SK-N-MC (cell line): ENCODE measurements at places on chromosomes 12 and 14.
A peak's percentile ranks its signal among the peaks of the same experiment; 100 is the strongest.

DNA sequence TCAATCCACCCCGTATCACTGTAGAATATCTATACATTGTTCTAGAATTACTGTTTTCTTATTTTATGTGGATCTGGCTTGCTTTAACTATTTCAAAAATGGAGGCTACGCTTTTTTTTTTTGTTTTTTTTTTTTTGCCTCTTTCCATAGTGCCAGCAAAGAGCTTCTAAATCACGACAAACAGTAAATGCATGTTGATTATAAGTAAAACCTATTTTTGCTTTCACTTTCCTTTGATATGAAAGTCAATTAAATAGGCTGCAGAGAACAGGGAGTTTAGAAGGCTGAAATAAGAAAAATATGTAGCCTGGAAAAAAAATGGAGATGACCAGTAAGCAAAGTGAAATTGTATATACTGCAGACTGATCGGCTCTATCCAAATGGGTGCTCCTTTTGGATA, 112.3 kb upstream of the AMIGO2 start:
- no peak for DNase-seq

GRCh38 chr14:105495990-105496830, 5.2 kb downstream of the TEDC1 start:
- no peak for DNase-seq

- DNase-seq: no peak
Measured at GRCh38 chr14:72788972-72789728, 104.8 kb downstream of the DPF3 start.

DNA sequence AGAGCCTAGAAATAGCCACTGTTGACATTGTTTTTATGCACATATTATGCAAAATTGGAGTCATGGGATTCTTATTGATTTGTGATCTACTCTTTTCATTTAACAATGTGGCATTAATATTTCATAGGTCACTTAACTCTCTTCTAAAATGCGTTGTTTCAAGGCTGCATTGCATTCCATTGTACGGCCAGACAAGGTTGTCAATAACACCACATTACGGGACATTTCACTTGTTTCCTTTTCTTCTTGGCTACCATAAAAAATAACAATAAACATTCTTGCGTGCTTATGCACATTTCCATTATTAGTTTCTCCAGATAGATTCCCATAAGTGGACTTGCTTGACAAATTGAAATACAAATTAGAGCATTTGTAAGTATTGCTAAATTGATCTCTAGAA, 120.8 kb upstream of the TMCC3 start:
- no peak for DNase-seq

- DNase-seq: peak; percentile 30
Measured at GRCh38 chr12:2813214-2814185, 1.0 kb downstream of the ITFG2 start.

DNA sequence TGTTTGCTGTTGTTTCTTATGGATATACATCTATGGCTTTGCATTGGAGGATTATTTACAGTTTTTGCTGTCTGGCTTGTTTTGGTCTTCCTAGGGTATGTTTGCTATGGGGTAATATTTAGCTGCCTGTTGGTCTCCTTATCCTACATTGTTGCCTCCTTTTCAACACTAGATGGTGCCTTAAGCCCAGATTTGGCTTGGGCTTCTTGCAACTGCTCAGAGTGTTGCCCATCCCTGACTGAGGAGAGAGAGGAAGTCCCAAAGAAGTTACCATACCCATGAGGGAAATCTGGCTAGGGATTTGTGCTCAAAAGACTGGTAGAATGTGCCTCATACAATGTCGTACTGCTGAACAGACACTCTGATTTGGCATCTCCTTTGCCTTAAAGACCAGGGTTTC, 94.6 kb upstream of the MUCL1 start:
- DNase-seq: peak; percentile 42

- no peak for DNase-seq
Measured at GRCh38 chr14:24167469-24168114, 4.3 kb upstream of the REC8 start.

GRCh38 chr12:52867642-52868041, 18.8 kb upstream of the KRT78 start:
- no peak for DNase-seq

GRCh38 chr14:106518054-106518943, 991.9 kb downstream of the TMEM121 start:
- no peak for DNase-seq

DNA sequence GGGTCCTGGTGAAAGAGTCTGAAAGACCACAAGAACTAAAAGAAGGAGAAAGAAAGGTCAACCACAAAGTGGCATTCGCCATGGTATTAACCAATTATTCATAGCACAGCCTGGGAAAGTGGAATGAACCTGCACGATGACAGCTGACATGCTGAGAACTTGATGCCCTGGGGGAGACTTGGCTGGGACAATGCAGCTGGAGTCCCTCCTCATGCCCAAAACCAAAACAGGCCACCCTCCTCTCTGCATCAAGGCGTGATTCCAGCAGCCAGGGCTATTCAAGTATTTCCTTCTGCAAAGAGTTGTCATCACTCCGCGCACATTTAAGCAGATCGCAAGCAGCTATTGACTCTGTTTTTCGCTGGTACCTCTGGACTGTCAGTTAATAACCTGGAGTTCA, 167.1 kb upstream of the NOS1 start:
- no peak for DNase-seq

- DNase-seq: no peak
Measured at GRCh38 chr12:53941187-53941586, 2.6 kb downstream of the HOXC13 start.

GRCh38 chr14:80549141-80549540, 337.8 kb upstream of the DIO2 start:
- DNase-seq: no peak

GRCh38 chr14:55698051-55698450, 118.0 kb downstream of the KTN1 start:
- DNase-seq: no peak

DNA sequence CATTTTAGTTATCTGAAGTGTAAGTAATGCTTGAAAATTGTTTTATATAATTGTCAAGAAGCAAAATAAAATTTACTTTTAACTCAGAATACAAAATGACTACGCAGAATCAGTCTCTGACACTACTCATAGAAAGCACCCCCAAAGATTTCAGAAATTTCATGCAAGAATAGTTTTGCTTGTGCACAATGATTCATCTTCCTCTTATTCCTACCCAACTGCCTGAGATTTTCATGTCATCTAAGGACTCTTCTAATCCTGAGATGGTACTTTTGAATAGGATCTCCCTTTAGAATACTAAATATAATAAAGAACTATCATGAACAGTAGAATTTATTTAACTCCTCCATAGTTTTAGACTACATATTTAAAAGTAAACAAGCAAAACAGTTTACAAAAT, 485.3 kb upstream of the MGAT4C start:
- no peak for DNase-seq

DNA sequence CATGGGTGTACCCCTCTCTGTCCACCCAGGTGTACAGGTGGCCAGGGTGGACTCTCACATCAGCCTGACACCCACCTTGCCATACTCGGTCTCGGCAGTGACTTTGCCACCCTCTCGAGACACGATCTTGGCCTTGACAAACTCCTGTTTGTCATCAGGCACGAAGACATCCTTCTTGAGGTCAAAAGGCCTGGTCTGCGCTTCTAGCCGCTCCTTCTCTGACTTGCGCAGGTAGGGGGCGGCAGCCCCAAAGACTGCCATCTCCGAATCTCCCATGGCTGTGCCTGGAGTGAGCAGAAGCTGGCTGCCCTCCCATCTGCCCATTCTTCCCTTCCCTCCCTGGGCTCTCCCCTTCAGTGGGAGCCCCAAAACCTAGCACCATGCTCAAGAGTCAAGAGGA, 2.0 kb downstream of the MYH7 start:
- DNase-seq: no peak

DNA sequence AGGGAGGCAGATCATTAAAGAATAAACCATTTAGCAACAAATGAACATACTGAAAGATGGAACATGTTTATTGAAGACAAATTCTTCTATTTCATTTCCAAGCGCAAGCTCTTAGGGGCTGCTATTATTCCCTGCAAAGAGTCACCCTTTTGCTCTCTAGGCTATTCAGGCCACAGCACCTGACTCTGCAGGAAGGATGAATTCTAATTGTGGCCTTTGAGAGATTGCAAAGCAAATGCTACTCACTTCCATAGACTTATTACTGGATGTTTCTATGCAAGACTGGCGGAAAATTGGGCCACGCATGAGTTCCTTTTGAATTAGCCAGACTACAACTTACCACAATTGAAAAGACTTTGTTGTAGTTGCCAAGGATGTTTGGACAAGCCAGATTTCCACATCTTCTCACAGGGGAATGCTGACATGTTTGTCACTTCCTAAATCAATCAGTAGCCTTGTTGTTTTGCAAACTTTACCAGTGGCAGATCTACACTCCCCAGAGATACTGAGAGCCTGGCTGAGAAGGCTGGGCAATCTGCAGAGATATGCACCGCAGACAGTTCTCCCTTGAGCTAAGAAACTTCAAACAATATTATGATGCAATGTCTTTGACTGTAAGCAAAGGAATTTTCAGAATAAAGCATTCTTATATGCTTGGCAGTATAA, 334.3 kb upstream of the SYT1 start:
- peak; percentile 35 for DNase-seq

DNA sequence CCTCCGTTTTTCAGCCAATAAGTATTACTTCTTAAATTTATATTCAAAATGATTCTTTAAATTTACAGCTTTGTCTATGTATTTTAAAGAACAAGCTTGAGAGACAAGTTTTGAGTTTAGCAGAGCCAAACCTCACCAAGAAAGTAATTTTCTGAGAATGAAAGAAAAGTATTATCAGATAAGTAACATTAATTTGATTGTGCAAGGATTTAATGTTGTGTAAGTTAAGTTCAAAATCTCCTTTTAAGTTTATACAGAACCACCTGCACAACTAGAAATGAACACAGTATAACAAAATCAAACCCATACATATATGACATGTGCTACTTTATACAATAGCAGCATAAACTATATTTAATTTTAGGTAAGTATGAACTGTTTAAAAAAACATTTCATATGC, 63.5 kb downstream of the SYT10 start:
- DNase-seq: no peak
